Aortic smooth muscle cell (primary cell): ENCODE measurements at places on chromosomes 12 and 14. TPM values are rescaled to one million over a fixed set of nuclear protein-coding genes. Genes with fewer than 3 reads are reported as not detected.

Gene BDKRB2
- 0.75 and 6.5 TPM in 2 replicates for total RNA-seq

Gene MBIP
- total RNA-seq: 6.7 and 13.7 TPM in 2 replicates

Gene PRICKLE1
- total RNA-seq: 2.6 and 3.0 TPM in 2 replicates

Gene TSPAN19
- not detected in 2 replicates for total RNA-seq

Gene LMNTD1
- total RNA-seq: 0.26 TPM in 1 of 2 replicates, not detected in the other

Gene CCDC63
- total RNA-seq: not detected in 2 replicates

Gene TEDC1
- 5.6 and 11.9 TPM in 2 replicates for total RNA-seq

Gene EML5
- total RNA-seq: under 0.01 TPM in 1 of 2 replicates, not detected in the other

Gene KRT7
- 0.66 and 2.2 TPM in 2 replicates for total RNA-seq

Gene MEG3
- 67.2 and 146 TPM in 2 replicates for total RNA-seq

Gene KRT74
- total RNA-seq: not detected in 2 replicates

Gene ACVRL1
- total RNA-seq: 58.4 and 61.3 TPM in 2 replicates

Gene CD27
- 0.12 and 0.13 TPM in 2 replicates for total RNA-seq

Gene HOXC5
- not detected in 2 replicates for total RNA-seq

Gene KSR2
- under 0.01 TPM in 1 of 2 replicates, not detected in the other for total RNA-seq

Gene B4GALNT3
- total RNA-seq: under 0.01 and 0.12 TPM in 2 replicates

Gene GLI1
- 0.13 and 0.31 TPM in 2 replicates for total RNA-seq

Gene SLC6A12
- total RNA-seq: 0.12 TPM in 1 of 2 replicates, not detected in the other

Gene NUAK1
- total RNA-seq: 3.2 and 5.0 TPM in 2 replicates

Gene HOXC4
- total RNA-seq: not detected in 2 replicates

Gene TCL1B
- total RNA-seq: not detected in 2 replicates

Gene GUCY2C
- under 0.01 TPM in 1 of 2 replicates, not detected in the other for total RNA-seq

Gene GLT8D2
- total RNA-seq: 51.8 and 82.5 TPM in 2 replicates

Gene AGAP2
- total RNA-seq: 0.13 and 0.19 TPM in 2 replicates

Gene MAP3K9
- total RNA-seq: under 0.01 TPM in 2 replicates
